HT1080 (cell line): ENCODE measurements at places on chromosomes 1 and 21.
A peak's percentile ranks its signal among the peaks of the same experiment; 100 is the strongest.

DNA sequence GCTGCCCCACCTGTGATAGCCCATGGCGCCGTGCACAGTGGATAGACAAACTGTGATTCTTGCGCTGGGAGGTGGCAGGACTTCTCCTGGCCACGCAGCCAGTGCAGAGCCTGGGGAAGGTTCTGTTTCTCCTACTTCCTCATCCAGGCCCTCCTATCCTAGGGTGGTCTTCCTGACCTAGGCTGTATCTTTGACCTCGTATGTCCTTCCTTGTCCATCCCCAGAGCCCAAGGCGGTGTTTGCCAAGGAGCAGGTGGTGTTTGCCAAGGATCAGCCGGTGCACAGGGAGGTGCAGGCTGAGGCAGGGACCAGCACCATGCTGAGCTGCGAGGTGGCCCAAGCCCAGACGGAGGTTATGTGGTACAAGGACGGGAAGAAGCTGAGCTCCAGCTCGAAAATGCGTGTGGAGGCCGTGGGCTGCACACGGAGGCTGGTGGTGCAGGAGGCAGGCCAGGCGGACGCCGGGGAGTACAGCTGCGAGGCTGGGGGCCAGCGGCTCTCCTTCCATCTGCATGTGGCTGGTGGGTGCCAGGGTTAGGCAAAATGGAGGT lies 63.9 kb downstream of the OBSCN start:
- no peak for DNase-seq

DNA sequence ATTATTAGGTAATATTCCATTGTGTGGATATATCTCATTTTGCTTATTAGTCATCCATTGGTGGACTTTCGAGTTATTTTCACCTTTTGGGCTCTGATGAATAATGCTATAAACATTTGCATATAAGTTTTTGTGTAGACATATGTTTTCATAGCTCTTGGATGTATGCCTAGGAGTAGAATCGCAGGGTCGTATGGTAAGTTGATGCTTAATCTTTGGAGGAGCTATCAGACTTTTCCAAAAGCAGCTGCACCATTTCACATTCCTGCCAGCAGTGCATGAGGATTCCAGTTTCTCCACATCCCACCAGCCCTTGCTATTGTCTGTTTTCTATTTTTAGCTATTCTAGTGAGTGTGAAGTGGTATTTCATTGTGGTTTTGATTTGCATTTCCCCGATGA lies 120.3 kb upstream of the TMEM51 start:
- DNase-seq: peak; percentile 32

DNA sequence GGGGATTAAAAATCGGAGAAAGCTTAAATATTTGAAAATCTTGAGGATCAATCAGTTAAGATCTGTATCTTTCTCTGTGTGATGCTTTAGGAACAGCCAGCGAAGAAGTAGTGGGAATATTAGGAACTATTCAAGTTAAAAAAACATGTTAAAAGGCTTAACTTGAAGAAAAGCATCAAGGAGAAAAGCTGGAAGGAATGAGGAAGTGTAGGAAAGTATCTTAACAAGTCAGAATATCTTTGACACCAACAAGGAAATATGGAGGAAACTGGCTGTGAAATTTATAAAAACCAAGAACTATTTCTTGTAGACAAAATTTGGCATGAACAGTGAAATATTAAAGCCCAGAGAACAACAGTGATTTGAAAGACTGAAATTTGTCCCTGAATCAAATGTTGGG lies 60.4 kb downstream of the ATF6 start:
- no peak for DNase-seq

GRCh38 chr1:17109892-17110554 lies 9.2 kb downstream of the PADI2 start:
- DNase-seq: no peak

DNA sequence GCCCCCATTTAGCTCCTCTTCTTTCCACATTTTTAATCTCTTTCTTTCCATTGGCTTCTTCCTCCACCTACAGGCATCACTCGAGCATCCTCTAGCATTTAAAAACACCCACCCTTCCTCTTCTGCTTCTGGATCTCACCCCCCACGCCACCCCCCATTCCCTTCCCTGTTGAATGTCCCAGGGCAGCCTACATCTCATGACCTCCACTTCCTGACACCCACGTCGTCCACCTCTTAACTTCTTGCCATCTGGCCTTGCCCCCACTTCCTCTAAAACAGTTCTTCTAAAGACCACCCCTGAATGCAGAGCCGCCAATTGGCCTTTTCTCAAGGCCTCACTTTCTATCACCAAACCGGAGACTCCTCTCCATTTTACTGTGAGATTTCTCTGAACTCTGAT lies 6.1 kb upstream of the ETNK2 start:
- DNase-seq: no peak

GRCh38 chr1:5731110-5731423 lies 261.2 kb downstream of the NPHP4 start:
- DNase-seq: no peak

GRCh38 chr21:31880816-31881215 lies 8.0 kb downstream of the HUNK start:
- DNase-seq: no peak

GRCh38 chr1:24770881-24771280 lies 25.6 kb downstream of the CLIC4 start:
- no peak for DNase-seq

DNA sequence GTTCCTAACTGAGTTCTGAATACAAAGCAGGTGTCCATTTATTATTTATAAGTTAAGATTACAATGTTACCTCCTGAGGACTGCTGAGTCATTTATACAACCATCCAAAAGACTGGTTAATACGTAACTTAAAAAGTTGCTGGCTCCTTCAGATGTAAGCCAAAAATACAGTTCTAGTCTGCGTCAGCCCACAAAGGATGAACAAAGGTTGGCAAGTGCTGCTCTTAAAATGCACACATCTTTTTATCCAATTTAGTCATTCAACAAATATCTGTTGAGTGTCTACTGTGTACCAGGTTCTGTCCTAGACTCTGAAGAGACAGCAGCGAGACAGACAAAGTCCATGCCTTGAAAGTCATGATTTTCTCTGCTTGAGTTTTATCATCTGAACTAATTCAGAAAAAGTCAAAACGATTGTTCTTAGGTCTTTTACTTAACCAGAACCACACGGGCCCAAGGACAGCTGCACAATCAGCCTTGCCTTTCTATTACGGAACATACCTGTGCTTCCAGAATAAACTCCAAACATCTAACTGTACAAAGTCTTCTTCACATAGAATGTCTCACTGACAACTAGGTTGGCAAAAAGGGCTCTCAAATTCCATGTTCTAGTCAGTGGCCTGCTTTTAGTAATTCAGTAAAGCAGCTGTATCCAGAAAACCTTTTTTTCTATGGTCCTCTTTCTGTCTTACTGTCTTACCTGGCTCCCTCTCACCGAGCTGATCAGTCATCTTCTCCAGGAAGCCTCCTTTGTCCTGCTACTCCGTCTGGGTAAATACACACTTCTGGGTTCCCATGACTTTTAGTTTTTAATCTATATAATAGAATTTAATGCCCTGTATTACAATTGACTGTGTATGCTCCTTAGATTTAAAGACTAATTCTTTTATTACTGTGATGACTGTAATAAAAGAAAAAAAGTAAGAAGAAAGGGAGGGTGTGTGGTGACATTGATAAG lies 15.5 kb upstream of the CNN3 start:
- no peak for DNase-seq

GRCh38 chr1:247409869-247410544 lies 6.0 kb upstream of the NLRP3 start:
- no peak for DNase-seq

GRCh38 chr21:45150638-45151131 lies 76.3 kb downstream of the ADARB1 start:
- DNase-seq: no peak

DNA sequence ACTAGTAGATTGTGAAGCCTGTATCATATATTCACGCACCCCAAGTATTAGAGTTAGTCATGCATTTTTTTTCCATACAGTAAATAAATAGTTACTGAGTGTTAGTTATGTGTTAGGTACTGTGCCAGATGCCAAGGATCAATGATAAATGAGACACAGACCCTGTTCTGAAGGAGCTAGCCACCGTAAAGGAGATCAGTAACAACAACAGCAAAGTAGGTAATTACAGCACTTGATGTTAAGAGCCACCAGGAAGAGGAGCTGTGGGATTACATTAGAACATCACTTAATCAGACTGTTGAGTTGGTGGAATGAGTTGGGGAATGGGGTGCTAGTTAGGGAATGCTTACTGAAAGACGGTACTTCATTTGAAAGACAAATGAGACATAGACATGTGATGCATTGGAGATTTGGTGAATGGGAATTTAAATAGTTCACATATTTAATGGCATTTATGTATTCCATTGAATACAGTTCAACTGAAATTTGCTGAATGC lies 21.0 kb downstream of the PRKAA2 start:
- no peak for DNase-seq

DNA sequence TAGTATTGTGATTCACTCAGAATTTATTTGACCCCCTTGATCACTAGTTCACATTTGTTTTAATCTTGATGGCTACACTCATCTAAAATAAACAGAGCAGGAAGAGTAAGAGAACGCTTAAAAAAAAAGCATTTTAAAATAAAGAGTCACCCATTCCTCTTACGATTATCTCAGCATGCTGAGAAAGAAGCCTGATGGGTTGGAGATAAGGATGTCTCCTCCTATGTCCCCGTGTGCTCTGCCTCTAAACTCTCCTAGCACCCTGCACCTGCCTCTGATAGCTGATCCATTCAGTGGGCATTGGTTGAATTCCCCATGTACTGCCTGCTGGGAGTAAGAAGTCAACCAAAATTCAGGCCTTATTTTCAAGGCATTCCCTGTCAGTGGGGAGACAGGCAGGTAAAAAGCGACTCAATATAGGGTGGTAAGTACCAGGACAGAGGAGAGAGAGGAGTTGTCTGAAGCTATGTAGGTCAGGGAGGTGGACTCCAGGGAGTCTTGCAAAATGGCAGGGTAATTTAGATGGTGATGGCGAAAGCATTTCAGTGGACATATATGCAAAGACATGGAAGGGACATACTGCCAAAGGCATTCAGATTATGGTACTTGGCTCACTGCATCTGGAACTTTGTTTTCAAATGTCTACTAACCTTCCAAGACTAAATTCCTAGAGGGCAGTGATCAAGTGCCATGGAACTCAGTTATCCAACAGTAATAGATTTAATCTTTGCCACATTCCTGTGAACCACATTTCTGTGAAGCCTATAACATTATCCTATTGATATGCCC lies 18.4 kb downstream of the ELAVL4 start:
- no peak for DNase-seq

DNA sequence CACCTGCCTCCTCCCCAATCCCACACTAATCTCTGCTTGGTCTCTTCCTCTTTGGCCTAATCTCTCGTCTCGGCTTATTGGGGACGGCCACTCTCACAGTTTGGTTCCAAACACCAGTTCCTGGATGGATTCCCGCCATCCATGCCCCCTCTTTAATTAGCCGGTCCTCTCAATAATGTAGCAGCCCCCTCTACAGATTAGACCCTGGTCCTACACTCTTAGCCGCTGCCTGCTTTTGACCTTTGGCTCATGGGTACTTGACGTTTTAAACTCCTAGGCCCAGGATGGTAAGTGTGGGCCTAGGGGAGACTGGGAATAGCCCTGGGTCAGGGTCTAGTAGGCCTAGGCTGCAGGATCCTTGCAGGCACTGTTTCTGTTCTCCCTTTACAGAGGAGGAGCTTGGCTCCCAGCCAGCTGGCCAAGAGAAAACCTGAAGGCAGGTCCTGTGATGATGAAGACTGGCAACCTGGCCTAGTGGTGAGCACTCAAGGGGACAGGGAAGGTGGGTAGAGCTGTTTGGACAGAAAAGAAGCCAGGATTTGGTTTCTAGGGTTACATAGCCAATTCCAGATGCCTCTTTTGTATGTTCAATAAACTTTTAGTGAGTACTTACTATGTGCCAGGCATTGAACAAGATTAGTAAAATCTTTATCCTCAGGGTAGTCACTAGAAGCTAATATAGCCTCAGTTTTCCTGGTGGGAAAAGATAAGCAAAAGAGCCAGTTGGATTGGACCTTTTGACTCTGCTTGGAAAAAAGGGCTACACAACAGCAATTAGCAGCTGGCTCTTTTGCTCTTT lies 758 bp downstream of the RAD54L start:
- peak; percentile 58 for DNase-seq

GRCh38 chr21:35559829-35560225 lies 500.5 kb downstream of the SETD4 start:
- DNase-seq: peak; percentile 30

- no peak for DNase-seq
Measured at GRCh38 chr1:53689736-53690326, 49.1 kb downstream of the GLIS1 start.

GRCh38 chr1:67683766-67684525 lies 1.1 kb upstream of the GADD45A start:
- DNase-seq: peak; percentile 74

- DNase-seq: no peak
Measured at GRCh38 chr1:244576259-244576892, 76.5 kb upstream of the DESI2 start.

DNA sequence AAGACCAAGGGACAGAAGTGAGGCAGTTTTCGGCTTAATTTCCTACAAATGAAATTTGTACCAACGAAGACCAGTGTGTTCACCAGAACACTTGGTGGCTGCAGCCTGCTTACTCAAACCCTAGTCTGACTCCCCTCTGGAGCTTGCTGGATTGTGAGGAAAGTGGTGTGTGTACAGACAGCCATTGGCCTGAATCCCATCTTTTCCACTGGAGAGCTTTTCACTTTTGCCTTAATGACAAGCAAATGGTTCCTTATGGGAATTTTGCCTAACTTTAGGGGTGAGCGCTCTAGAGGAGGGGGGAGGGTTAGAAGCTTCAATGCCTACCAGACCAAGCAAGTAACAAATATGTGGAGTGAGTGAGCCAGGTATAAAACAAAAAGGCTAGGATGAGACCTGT lies 17.3 kb downstream of the METTL13 start:
- DNase-seq: no peak

DNA sequence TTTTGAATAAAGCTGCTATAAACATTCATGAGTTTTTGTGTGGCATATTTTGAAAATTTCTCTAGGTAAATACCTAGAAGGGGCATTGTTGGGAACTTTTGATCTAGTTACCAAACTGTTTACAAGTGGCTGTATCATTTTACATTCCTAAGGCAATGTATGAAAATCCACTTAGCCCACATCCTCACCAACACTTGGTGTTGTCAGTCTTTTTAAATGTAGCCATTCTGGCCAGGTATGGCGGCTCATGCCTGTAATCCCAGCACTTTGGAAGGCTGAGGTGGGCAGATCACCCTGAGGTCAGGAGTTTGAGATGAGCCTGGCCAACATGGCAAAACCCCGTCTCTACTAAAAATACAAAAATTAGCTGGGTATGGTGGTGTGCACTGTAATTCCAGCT lies 5.9 kb upstream of the KCNE2 start:
- no peak for DNase-seq

GRCh38 chr21:24183077-24183476 lies 1424.2 kb downstream of the MRPL39 start:
- no peak for DNase-seq

- no peak for DNase-seq
Measured at GRCh38 chr1:92975551-92976232, 14.4 kb upstream of the DIPK1A start.

DNA sequence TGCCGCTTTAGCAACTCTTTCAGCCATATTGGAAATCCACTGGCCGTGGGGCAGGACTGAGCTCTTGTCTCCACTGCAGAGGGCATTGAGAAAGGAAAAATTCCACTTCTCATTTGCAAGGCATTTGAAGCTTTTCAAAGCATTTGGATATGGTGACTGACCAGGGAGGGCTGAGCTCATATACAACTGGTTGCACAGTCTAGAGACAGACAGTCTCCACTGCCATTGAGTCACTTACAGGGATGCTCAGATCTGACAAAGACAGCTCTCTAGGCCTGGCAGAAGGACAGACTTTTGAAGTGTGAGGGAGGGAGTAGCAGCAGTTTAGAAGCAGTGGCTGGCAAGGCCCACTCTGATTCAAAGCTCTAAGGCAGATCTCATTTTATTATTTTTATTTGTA lies 24.2 kb downstream of the NCF2 start:
- no peak for DNase-seq

- peak; percentile 44 for DNase-seq
Measured at GRCh38 chr1:37434292-37435225, 39.8 kb upstream of the ZC3H12A start.
